Germinal center (tissue), 1 donor: ENCODE measurements at places on chromosomes 7 and 10.

DNA sequence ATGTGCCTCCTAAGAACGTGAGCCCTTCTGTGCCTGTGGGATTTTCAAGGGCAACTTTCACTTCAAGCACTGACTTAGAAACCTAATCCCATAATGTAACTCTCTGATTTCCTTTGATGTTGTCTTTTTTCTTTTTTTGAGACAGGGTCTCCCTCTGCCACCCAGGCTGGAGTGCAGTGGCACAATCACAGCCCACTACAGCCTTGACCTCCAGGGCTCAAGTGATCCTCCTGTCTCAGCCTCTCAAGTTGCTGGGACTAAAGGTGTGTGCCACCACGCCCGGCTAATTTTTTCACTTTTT lies 64.4 kb upstream of the GSDME start:
- no peak for DNase-seq

DNA sequence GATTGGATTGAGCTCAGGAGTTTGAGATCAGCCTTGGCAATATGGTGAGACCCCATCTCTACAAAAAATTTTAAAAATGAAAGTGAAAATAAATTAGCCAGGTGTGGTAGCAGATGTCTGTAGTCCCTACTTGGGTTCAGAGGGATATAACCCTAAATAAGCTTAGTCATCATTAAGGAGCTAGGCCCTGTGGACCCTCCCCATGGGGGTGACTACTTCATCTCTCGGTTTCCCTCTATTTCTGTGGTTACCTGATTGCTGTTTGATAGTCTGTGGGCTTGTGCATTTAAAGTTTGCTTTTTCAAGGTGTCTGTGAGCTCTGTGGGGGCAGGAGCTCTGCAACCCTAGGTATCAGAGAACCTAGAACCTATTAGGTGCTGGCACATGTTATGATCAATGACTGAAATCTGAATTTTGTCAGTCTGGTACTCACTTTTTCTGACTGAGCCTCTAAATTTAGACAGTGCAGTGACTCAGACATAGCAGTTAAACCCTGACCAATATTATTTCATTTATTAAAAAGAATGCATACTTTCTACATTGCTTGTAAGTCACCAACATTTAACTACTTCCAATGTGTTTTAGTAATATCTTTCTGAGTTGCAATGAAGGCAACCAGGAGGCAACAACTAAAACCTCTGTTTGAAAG lies 8.1 kb upstream of the CUZD1 start:
- no peak for DNase-seq

- no peak for DNase-seq
These were observed 242.6 kb upstream of the PITRM1 start for GRCh38 chr10:3415038-3415736.

DNA sequence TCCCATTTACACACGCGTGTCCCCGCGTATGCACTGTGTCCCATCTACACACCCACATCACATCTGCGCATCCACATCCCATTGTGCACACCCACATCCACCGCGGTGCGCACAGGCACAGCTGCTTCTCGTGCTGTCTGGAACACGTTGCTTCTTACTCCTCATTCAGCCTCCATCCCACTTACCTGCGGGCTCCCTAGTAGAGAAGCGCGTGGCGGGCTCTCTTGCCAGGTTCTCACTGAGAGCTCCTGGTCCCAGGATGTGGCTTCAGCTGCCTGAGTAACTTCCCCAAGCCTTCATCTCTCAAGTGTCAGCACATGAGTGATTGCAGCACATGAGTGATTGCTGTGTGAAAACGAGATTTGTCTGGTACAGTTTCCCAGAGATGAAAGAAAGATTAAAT lies 117.8 kb downstream of the TRRAP start:
- no peak for DNase-seq

DNA sequence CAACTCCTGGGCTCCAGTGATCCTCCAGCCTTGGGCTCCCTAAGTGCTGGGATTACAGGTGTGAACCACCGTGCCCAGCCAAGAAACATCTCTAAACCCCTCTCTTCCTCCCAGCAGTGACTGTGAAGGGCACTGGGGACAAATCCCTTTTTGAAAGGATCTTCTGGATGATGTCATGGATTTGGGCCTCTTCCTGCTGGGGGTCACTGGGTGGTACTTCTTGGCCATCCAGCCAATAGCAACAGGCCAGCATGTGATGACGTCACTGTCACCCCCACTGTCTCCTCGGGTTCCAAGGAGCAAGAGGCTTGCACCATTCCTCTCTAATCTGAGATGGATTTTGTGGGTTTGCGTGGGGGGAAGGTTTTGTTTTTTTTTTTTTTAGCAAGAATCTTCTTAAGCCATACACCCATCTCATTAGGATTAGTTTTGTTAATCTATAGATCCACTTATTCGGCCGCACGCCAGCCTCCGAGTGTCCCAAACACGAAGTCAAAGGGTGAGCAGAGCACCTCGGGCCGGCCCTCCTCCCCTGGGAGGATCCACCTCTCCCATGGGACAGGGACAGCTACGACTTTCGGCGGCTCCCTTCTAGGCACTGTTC lies 29.4 kb upstream of the TNRC18 start:
- DNase-seq = no peak

GRCh38 chr7:95527033-95527775 lies 41.5 kb downstream of the ASB4 start:
- peak; percentile 27 for DNase-seq

- peak; percentile 21 for DNase-seq
These were observed 34.9 kb upstream of the PTF1A start for GRCh38 chr10:23157239-23157681.

DNA sequence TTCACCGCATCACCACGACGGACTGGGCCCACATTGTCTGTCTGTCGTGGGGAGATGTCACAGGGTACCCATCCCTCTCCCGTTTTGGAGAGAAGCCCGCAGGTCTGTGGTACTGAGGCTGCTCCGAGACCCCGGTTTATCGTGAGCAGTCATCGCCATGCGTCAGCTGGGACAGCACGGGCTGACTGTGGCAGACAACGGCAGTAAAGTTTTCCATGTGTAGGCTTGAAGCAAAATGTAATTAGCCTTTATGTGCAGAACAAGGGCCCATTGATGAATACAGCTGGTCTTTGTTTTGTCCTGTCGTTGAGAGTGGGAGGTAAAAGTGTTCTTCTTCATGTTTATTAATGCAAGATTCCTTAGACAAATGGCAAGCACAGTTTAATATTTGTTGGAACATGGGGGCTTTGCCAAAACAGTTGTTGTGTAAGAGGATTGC lies 167.4 kb upstream of the SH2B2 start:
- no peak for DNase-seq

DNA sequence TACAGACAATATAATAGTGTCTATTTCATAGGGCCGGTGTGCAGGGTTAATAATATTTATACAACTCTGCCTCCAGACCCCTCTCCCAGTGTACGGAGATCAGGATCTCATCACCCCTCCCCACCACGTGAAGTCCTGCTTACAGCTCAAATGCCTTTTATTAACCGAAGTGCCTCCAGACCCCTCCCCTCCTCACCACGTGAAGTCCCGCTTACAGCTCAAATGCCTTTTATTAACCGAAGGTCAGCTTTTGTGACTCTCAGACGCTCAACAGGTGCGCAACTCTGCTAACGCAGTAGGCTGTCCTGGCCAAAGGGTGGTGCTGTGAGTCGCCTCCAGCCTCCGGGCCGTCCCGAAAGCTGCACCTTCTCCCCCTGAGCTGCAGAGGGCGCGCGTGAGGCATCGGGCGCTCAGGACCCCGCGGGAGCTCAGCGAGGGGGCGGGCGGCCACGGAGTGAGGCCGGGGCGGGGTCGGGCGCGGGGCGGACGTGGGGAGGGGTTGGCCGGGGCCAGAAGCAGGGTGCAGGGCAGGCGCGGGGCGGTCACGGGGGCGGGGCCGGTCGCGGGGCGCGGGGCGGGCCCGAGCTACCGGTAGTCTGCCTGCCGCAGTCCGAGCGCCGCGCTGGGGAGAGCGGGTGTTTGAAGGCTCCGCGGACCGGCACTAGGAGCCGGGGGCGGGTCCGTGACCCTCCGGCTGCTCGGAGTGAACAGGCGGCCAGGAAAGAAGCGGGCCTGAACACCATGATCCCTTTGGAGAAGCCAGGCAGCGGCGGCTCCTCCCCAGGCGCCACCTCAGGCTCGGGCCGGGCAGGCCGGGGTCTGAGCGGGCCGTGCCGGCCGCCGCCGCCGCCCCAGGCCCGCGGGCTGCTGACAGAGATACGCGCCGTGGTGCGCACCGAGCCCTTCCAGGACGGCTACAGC lies at the start of gene STK17A:
TSS of gene STK17A (plus strand) at position 606 of the 921 bp plus-strand sequence. CDS start at position 742, 136 bp downstream.
- peak; percentile 95 for DNase-seq

DNA sequence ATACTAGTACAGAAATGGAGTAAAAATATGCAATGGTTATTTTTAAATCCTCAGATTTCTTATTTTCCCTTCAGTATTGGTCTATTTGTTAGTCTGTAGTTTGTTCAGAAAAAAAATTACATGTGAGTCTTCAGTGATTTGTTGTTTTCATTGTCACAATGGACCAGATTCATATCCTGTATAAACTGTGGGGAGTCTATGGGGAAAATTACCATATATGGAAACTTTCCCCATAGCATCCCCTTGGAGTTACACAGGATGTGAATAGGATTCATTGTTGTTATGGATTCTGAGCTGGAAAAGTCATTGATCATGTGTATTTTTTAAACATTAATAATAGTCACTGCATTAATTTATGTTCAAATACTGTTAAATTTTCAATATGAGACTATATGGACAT lies 72.6 kb downstream of the ST7 start:
- no peak for DNase-seq

DNA sequence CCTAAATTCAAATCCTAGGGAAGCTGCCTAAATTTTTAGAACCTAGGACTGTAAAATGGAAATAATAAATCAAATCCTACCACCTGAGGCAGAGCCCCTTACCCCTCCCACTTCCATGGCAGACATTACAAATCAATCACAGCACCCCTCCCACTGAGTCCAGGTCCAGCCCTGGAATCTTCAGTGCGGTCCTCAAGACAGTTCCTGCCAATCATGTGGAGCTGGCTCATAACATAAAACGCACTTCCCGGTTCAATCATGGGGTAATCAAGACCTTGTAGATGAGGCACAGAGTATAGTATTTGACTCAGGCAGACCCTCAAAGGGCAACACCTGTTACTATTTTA lies 157.0 kb downstream of the SLIT1 start:
- no peak for DNase-seq

GRCh38 chr10:88106366-88106765 lies 242.9 kb downstream of the PTEN start:
- no peak for DNase-seq

- no peak for DNase-seq
These were observed 18.8 kb upstream of the LIPM start for GRCh38 chr10:88783724-88784123.

GRCh38 chr7:88337572-88337971 lies 30.9 kb upstream of the STEAP4 start:
- no peak for DNase-seq

DNA sequence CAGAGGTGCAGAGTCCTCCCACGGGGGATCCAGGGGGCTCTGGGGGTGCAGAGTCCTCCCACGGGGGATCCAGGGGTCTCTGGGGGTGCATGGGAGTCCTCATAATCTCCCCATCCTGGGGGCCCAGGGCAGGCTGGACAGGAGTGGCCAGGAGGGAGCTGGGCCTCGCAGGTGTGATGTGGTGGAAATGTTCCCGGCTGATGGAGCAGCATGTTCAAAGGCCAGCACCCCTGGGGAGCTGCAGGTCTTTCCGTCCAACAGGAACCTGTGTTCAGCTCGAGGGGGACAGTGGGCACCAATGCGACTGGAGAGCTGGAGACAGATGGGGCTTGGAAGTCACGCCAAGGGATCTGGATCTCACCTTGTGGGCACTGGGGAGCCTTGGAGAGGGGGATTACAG lies 38.5 kb upstream of the PSMG3 start:
- no peak for DNase-seq

- no peak for DNase-seq
These were observed 9.3 kb downstream of the LMTK2 start for GRCh38 chr7:98115746-98116525.

GRCh38 chr10:96587264-96588059 lies 650 bp upstream of the TM9SF3 start:
- peak; percentile 14 for DNase-seq

- no peak for DNase-seq
These were observed 1.4 kb upstream of the ADAM8 start for GRCh38 chr10:133277993-133278576.

DNA sequence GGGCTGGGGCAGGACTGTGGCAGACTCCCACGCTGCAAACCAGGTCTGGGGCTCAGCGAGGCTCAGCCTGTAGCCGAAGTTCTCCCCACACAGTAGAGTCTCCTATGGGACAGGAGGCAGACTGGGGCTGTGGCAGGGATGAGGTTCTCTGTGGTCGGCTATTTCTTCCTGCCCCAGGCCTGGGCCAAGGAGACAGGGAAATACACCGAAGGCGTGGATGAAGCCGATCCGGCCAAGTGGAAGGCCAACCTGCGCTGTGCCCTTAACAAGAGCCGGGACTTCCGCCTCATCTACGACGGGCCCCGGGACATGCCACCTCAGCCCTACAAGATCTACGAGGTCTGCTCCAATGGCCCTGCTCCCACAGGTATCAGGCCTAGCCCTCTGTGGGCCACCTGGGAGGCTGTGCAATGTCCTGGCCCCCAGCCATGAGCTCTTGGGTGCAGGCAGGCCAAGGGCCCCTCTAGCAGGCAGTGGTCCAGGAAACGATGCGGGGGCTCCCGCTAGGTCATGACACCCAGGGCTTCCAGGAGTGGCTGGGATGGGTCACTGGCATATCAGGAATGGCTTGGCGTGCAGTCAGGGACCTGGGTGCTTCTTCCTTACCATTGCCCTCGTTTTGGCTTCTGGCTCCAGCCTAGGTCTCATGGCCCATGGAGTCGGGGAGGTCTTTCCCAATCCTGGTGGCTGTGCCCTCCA lies 8.1 kb downstream of the IRF5 start:
- no peak for DNase-seq
